ENCODE measurements at places on chromosomes 11 and 22.
A peak's percentile ranks its signal among the peaks of the same experiment; 100 is the strongest.

- no peak for DNase-seq
These were observed 66.9 kb upstream of the TTLL12 start for GRCh38 chr22:43253839-43254238.

DNA sequence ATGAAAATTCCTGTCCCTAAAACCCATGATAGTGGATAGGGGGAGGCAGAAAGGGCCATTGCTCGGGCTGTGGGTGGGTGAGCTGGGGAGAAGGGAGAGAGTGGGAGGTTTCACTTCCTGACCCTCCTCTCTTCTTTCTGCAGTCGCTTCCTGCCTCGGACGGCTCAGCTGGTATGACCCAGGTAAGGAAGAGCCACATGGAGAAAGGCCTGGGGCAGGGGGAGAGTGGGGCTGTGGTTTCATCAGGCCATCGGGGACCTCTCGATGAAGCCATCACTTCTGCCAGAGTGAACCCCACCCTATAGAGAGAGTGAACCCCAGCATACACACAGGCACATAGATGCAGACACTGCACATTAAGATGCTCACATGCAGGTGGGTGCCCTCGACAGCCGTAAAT lies 12.6 kb downstream of the CD5 start:
- DNase-seq = no peak

- no peak for DNase-seq
These were observed 17.6 kb downstream of the F2 start for GRCh38 chr11:46736615-46737014.

DNA sequence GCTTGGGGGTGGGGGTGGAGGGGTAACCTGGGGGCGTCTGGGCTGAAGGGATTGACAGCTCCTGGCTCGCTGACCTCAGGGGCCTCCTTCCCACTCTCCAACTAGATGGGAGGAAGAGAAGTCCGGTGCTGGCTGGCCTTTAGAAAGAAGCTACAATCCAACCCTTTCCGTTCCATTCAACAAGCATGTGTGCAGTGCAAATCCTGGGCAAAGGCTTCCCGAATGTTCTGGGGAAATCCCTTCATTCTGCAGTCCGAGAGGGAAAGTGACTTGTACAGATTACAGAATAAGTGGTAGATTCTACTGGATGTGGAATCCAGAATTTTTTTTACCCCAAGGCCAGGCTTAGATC lies 149.9 kb downstream of the FEZ1 start:
- DNase-seq = no peak

DNA sequence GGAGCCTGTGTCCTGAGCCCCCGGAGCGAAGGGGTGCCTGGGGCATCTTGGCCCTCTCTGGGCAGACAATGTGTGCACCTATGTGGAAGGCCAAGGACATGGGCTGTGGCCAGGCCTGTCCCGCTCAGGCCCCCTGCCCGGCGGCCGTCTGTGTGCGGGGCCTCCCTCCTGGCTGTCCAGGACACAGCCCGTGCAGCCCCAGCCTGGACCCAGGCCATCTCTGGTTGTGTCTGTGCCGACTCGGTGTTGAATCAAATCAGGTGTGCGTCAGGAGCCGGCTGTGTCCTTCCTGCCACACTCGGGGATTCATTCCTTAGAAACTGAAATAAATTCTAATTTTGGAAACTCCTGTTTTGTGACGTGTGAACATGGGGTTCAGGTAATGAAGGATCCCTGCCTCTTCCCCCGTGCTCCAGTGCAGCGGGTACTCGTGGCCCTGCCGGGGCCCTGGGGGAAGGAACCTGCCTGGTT lies 1.5 kb upstream of the SELENOO start:
- no peak for DNase-seq

DNA sequence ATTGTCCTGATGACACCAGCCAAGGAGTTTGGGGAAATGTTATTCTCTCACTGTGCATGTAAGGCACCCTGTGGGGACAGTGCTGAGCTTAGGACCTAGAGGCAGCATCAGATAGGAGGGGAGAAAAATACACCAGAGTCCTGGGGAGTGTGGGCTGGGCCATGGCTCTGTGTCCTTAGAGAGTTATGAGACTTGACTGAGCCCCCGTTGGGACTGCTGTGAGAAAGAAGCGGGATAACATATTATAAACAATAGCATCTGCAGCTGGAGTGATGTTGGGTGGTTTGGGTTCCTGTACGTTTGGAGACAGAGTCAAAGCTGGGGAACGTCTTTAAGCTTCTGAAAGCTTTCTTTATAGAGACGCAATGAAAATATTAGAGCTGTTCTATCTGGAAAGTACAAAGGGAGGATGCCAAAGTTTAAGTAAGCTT lies 90.9 kb upstream of the CRTAM start:
- DNase-seq = no peak

DNA sequence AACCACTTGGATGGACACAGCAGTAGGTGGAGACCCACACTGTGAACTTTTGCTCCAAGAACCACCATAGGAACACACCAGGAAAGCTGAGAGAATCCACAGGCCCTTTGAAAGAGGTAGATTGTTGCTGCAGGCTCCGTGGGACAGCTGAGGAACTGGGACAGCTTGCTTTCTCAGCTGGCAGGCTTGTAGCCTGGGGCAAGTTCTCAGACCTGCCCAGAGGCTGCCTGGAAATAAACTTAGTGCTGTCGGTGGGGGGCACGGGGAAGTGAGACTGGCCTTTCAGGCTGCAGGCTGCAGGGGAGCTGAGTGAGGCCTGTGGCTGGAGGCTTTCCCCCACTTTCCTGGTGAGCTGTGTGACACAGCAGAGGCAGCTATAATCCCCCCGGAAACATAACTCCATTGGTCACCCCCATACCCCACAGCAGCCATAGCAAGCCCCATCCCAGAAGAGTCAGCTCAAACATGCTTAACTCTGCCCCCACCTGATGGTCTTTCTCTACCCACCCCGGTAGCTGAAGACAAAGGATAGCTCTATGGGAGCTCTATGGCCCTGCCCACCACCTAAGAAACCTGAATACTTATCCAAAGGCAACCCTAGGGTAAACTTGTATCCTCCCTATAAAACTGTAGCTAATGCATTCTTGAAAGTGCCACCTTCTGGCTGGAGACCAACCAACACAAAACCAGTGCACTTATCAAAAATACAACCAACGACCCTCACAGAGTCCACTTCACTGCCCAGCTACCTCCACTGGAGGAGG lies 21.4 kb upstream of the ACRV1 start:
- no peak for DNase-seq

DNA sequence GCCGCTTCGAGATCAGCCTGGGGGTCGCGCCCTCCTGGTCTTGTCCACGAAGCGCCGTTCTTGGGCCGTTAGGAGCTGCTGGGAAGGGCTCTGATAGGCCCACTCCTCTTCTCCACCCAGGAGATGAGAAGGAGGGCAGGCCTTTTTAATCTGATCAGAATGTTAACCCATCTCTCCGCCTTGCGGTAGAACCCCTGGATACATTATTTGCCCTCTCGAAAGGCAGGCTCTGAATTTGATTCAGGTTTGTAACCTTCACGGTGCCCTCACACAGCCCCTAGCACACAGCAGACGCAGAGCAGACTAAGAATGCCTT lies at the start of gene CCDC83:
Gene CCDC83, plus strand, starts transcription at position 43 of the 316 bp plus-strand sequence. CDS start 9,741 bp downstream, outside the sequence.
- DNase-seq = no peak

DNA sequence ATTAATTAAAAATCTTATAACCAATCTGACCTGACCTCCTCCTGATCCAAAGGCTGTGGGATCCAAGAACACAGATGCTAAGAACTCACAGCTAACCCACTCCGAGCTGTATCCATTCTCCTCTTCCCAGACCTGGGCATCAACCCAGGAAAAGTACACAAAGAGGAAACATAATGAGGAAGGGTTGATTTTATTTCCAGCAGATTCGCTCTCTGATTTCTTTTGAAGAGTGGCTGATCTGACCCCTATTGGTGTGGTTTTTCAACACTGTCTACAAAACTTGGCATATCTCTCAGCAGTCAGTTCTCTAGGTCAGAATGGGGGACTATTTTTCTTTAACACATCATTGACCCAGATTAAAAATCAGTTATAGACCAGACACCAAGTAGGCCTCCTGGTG lies 201.9 kb upstream of the UBASH3B start:
- no peak for DNase-seq

DNA sequence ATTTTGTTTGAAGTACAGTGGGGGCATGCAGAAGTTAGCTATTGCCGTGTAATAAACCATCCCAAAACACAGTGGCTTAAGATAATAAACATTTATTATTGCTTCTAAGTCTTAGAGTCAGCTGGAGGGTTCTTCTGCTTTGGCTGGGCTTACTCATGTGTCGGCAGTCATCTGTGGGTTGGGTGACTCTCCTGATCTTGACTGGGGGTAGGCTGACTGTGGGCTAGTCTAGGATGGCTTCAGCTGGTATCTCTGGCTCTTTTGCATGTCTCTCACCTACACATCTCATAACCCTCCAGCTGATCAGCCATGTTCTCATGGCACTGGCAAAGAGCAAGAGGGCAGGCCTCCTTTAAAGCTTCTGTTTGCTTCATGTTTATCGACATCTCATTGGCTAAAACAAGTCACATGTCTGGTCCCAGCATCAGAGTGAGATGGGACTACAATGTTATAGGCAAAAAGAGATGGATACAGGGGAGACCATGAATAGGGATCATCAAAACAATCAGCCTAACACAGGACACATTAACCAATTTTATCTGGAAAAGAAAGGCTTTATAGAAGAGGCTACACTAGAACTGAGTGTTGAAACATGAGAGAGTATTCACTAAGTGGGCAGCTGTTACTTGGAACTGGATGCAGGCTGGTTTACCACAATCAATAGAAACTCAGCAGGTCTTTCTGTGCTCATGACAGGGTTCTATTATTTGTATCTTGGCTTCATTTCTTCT lies 5.1 kb downstream of the LRRC51 start:
- no peak for DNase-seq

DNA sequence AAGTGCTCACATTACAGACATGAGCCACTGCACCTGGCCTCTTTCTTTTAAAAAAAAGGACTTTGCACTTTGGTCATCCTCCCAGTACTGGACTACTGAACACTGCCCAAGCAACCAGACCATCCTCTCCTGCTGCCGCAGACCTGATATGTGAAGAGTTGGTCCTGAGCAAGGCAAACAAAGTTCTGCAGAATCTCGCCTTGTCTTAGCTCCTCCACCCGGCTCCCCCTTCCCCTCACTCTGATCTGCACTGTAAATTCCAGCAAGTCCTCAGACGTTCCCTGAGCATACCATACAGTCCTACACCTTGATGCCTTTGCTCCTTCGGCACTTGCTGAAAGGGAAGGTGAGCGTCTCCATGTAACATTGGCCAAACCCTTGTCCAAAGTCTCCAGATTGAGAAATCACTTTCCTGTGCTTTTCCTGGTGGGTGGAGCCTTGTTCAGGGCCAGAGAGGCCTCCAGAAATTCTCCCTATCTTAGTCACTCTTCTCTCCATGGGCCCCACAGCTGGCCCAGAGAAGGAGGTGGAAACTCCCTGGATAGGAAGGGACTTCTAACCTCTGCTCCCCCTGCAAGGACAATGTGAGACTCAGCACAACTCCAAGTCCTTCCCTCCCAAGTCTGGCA lies 47.0 kb upstream of the TIMP3 start:
- DNase-seq = no peak

GRCh38 chr11:44286268-44286880 lies 23.6 kb downstream of the ALX4 start:
- DNase-seq = peak; percentile 33

DNA sequence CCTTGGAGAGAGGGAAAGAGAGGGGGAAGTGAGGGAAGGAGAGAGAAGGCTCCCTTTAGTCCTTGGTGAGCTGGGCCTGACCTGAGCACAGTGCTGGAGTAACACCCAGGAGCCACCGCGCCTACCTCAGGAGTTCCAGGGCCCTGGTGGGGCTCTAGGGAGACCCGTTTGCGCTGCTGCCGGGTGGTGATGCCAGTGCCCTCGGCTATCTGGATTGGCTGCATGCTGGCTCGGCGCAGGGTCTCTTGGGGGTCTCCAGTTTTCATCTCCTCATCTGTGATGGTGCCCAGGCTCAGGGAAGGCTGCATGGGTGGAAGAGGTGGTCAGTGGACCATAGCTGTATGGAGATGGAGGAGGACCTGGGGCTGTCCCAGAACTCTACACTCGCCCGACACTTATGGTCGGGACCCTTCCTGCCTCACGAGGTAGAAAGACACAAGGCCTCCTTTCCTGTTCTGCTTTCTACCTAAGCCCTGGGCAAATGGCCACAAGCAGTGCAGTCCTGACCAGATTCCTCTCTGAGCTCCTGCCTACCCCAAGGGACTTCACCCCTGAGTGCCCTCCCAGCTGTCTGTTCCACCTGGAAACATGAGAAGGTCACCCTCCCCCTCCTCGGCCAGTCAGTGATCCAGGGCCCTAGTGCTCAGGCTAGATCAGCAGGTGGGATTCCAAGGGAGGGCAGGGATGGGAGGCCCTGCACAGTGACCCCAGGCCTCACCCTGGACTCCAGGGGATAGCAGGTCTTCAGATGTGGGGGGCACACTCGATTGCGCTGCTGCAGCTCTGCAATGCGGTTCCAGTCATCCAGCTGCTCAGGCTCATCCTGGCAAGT lies 6.0 kb downstream of the IL18BP start:
- no peak for DNase-seq

Measured in activated CD4-positive, alpha-beta T cell treated with anti-CD3 and anti-CD28 coated beads, Interleukin-2, amount 50 U/mL, for 4 hours (primary cell).